Esophagus squamous epithelium (tissue), 5 donors: ENCODE measurements at places on chromosomes 12 and 14. TPM values are rescaled to one million over a fixed set of nuclear protein-coding genes. Genes with fewer than 3 reads are reported as not detected.

Gene TAS2R30
- total RNA-seq = 4.0 TPM

DNA sequence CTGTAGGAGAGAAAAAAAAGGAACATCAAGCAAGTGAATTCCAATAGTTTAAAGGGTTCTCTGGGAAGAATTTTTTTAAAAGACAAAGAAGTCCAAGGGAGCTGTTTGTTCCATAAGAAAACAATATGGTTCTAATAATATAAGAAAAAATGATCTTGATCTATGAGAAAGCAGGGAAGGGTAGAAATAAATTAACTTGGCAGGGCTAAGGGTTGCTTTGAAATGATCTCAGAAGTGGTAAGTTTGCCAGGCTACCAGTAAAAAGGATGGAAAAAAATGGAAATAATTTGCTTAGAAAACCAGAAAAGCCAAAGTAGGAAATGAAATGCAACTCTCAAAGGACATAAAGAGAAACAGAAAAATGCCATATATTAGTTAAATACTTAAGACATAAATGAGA, 41.7 kb upstream of the EMP1 start:
- H3K36me3 ChIP-seq = no peaks in the 10 kb centered on the region
- no peak for DNase-seq
- peaks cover 19% of the 10 kb centered on the region for H3K4me1 ChIP-seq
- no peaks in the 10 kb centered on the region for H3K27me3 ChIP-seq
- H3K4me3 ChIP-seq = no peak overlapping the region

GRCh38 chr12:127078577-127079350, 1188.2 kb upstream of the TMEM132C start:
- DNase-seq = no peak
- H3K36me3 ChIP-seq = no peaks in the 10 kb centered on the region
- no peaks in the 10 kb centered on the region for H3K4me1 ChIP-seq
- no peak overlapping the region for H3K4me3 ChIP-seq

DNA sequence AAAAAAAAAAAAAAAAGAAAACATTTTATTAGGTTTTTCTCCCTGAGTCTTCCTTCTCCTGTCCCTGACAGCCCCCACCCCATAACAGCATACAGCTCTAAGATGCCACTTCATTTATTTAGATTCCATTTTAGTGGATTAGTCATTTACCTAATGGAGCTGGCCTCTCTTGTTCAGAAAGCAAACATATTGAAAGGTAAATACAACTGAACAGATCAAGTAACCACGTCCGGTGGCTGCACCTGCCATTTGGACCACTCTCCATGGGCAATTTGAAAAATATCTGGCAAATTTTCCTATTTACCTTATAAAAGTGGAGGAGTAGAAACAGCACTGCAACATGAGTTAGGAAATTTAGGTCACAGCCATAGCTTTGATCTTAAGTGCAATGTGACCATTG, 254.6 kb downstream of the C12orf42 start:
- H3K27me3 ChIP-seq = no peaks in the 10 kb centered on the region
- no peaks in the 10 kb centered on the region for H3K4me1 ChIP-seq
- H3K27ac ChIP-seq = no peak overlapping the region
- H3K36me3 ChIP-seq = no peaks in the 10 kb centered on the region
- DNase-seq = no peak
- H3K4me3 ChIP-seq = no peak overlapping the region

DNA sequence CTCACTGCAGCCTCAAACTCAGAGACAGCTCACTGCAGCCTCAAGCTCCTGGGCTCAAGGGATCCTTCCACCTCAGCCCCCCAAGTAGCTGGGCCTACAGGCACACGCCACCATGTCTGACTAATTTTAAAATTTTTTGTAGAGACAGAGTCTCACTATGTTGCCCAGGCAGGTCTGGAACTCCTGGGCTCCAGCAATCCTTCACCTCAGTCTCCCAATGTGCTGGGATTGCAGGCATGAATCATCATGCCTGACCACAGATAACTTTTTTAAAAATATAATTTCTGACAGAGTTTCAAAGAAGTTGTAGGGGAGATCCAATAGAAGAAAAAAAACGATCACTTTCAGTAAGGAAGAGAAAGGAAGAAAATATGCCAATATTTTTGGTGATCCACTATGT, 189.7 kb upstream of the CDKN3 start:
- H3K4me1 ChIP-seq = no peaks in the 10 kb centered on the region
- no peaks in the 10 kb centered on the region for H3K27me3 ChIP-seq
- H3K27ac ChIP-seq = no peak overlapping the region
- H3K4me3 ChIP-seq = no peak overlapping the region

DNA sequence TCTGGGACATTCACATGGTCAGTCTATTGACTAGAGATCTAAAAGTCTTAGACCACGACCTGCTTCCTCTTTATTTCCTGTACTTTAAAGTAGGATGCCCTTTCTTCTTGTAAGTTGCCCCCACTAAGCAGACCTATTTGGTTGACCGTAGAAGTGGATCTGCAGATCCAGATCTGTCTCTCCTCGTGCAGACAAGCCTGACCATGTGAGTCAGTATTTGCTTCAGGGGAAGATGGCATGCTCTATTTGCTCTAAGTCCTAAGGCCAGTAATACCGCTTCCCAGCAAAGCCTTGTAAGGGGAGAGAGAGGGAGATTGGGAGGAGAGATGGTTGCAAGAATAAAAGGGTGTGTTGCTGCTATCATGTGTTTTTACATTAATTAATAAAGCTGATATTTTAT, 46.8 kb downstream of the KCNC2 start:
- H3K27ac ChIP-seq = no peak overlapping the region
- H3K4me1 ChIP-seq = no peaks in the 10 kb centered on the region
